Stimulated activated CD4-positive, alpha-beta T cell treated with anti-CD3 and anti-CD28 coated beads, Interleukin-2, amount 100 ng/mL, for 48 hours (primary cell): ENCODE measurements at places on chromosomes 3 and 15.

GRCh38 chr15:75201616-75202250, at the start of gene C15orf39:
Gene C15orf39, plus strand, starts transcription at chr15:75201882. Its CDS starts 4,167 bp downstream, at chr15:75206049.
- DNase-seq, result peak; percentile 62

GRCh38 chr3:40162616-40163015, 146.9 kb upstream of the EIF1B start:
- no peak for DNase-seq

DNA sequence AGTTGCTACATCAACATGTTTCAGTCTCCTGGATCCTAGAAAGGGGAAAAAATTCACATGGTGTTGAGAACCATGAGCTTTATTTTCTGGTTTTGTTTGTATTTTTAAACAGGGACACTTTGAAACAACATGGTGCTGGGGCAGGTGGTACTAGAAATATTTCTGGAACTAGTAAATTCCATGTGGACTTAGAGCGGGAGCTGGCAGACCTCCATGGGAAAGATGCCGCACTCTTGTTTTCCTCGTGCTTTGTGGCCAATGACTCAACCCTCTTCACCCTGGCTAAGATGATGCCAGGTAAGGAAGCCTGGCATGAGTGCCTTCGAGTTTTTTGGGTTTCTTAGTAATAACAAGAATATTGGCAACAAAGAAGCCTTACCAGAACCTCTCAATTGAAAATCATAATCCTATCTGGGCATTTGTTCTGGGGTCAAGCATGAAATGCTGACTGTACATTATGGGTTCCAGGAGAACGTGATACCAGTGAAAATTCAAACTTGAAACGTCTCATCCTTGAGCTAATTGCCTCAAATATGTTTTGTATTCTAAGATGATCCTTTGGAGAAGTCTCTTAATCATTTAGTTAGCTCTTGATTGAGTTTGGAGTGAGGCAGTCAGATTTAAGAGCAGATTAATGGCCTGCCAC, 7.9 kb downstream of the ALAS1 start:
- no peak for DNase-seq

DNA sequence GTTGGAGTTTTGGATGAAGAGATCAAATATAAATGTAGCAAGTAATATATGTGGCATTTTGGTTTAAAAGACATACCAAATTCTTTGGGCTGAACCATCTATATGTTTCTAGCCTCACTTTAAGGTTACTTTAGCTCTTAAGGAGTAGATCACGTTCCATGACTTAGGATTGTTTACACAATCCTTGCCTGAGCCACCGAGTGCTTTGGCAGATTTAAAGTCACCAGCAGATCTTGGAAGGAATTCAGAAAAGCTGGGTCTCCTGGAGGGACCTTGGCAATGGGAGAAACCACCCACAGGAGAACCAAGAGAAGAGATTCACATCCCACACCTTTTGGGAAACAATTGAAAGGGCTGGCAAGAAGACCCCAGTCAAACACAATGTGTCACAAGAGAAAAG, 54.5 kb downstream of the TM4SF18 start:
- DNase-seq, result no peak

DNA sequence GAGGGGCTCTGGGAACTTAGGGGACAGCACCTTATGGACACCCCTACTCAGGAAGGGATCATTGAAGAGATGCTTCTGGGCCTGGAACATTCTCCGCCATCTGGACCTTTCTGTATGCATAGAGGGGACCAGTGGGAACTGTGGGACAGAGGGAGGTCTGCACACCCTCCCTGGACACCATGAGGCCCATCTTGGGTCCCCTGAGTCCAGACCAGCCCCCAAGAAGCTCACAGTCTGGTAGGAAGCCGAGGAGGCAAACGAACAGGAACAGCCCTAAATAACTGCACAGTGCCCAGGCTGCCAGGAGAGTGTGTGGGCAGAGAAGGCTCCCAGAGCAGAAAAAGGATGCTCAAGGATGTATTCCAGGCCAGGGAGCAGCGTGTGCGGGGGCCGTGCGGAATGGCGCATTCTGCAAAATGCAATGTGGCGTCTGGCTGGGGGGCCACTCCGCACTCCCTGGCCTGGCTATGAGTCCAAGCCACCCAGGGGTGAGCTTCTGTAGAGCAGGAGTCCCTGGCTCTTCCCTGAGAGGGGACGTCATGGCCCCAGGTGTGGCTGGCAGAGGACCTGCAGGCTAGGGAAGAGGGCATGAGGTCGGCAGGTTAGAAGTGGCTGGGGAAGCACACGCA, 24.5 kb upstream of the KLF13 start:
- no peak for DNase-seq

DNA sequence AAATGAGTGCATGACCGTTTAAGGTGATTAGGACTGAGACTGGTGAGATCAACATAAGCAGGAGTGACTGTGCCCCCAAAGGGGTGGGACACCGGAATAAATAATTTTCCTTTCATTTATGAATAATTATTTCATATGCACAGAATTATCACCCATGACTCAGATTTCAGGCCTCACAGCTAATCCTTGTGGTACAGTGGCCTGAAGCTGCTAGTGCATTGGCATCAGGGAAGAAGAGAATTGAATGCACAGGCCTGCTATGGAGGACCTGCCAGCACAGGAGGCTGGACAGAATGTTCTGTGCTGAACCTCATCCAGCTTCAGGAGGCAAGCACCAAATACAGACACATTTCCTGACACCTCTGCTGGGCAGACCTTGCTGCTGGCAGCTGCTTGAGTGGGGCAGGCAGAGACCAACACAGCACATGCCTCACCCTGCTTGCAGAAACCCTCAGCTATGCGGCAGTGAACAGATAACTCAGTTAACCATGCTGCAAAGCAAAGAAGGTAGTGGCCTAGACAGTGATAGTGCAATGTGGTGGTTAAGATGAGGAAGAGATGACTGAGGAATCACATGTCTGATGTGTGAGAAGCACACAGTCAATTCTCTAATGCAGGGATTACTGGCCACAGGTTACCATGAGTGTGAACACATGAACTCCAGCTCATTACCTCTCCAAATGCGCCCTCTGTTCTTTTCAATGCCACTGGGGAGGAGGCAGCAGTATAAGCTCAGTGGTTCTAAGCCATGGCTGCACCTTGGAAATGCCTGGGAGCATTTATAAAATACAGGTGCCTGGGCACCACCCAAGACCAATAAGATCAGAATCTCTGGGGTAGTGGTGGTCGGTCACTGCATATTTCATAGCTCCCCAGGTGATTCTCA, 68.1 kb upstream of the SCN5A start:
- no peak for DNase-seq

GRCh38 chr3:147373301-147373700, 33.0 kb downstream of the ZIC4 start:
- DNase-seq, result no peak

GRCh38 chr3:134277066-134277660, 26.5 kb upstream of the RYK start:
- no peak for DNase-seq

- no peak for DNase-seq
Observed at GRCh38 chr3:109853077-109853731, 515.9 kb upstream of the DPPA4 start.

GRCh38 chr3:43707266-43707665, 16.5 kb downstream of the ABHD5 start:
- DNase-seq, result no peak

DNA sequence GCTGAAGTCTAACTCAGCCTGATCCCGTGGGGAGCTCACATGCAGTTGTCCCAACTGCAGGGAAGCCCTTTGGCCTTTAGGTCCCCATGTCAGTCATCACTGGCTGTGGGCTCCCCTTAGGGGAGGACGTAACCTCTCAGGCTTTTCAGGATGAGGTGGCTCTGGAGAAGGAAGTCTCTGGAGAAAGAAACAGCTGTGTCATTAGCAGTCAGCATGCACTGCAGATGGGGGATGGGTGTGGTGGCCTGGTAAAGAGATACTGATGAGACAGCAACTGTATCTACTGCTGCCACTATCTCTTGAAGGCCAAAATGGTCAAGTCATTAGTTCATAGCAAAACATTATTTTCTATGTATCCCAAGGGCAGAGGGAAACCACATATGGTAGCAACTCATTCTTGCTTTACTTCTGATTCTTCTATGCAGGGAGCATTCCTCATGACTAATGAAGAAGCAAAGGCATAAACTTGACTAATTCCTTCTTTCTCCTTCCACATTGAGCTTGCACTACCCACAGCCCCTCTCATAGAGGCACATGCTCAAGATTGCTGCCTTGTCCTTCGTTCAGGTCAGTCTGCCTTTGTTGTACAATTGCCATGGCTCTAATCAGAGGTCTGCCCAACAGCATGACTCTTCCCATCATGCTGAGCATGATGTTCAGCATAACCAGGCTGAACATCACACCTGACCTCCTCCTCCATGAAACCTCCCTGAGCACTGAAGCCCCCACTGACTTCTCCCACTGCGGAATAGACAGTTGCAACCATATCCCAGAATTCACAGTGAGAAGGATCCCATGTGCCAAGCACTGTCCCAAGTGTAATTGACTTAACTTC, 47.8 kb upstream of the TMEM158 start:
- DNase-seq, result no peak

- DNase-seq, result no peak
Observed at GRCh38 chr3:185715091-185715490, 109.8 kb downstream of the IGF2BP2 start.

DNA sequence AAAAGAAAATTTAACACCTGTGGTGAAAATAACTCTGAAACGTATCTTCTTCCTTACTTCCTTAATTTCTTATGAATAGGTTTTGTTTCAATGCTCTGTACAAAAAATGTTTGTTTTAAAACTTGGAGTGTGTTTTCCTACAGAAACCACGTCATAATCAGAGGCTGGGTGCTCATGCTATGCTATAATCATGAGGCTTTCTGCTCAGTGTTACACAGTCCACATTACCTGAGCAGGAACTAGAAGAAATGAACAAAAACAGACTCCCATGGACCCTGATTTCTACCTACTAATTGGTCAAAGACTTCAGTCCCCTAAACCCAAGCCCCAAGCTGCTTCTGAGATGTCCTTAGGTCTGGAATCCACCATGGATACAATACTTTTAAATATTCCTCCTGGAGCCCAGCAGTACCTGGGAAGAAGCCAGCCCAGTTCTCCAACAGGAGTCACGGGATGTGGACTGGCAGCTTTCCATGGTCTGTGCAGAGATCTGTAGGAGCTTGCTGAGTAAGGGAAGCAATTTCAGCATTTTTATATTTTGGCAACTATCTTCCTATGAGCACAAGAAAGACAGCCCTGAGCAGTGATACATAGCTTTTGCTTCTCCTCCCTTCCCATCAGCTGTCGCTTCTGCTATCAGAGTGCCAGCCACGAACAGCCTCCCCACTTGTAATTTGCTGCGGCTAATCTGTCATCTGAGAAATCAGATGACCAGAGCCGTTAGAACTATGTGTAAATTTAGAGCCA, 65.6 kb downstream of the WDR72 start:
- no peak for DNase-seq

DNA sequence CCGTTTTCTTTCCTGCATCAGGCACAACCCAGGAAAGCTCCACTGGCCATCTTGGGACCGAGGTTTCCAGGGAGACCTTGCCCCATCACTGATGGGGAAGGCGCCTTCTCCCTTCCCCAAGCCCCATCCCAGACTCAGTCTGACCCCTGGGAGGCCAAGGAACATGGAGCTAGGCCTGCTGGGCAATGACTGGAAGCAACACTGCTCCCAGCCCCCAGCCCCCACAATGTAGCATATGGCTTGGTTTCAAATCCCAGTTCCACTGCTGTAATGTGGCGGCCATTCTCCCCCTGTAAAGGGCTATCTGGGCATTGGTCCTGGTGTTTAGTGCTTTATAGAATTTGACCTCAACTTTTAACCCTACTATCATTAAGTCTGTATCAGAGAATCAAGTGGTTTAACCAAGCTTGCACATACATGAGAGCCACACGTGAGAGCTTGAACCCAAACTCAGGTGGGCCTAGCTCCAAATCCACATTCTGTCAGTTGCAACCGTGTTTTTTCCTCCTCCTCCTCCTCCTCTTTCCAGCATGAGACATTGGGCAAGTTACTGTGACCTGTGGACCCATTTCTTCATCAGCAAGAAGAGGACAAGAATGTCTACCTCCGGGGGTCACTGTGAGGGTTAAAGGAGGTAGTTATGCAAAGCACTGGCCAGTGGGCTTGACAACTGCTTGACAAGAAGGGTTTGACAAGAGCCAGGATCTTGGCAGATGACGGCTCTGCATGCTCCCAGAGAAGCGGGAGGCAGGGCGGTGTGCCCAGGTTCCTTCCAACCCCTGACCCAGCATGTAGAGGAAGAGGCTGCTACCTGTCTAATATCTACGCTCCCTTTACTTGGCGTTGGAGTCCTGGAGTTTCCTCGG, 37.4 kb downstream of the KLHL25 start:
- DNase-seq, result no peak

GRCh38 chr3:97994328-97994945, 22.2 kb upstream of the RIOX2 start:
- DNase-seq, result no peak

DNA sequence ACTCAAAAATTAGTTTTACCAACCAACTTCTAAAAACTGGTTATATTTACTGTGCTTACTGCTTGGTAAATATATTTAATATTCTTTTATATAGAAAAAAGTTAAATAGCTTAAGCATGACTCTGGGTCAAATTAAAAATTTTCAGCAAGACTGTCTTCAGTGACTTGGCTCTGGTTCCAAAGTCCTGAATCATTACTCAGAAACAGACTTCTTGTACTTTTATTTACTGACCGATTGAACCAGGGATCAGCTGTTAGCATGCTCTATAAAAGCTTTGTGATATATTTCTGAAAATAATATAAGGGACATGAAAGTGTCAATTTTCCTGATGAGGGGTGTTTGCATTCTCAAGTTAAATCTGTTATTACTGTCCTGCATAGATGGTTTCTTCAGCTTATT, 164.3 kb downstream of the MCTP2 start:
- DNase-seq, result no peak

DNA sequence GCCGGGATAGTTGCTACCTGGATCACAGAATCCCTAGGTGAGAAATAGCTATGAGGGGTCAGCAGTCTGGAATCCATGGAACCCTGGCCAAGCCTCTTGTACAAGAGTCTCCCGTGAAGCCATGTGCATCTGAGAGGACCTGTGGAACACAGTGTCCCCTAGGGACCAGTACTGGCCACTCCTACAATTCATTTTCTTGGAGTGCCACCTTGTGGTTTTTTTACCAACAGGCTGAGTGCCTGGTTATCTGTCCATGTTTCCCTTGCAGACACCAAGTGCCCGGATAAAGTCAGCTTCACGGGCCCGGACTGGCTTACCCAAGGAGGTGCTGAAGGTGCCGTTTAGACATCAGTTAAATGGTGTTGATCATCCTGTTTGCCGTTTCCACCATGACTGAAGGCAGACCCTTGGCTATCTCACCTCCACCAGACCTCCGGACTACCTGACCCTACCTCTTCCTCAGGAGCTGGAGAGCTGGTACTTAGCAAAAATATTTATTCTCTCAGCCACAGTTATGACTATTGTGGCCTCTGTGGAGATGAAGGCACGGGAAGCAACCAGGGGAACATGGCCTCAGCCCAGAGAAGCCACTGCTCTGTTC, 93.9 kb downstream of the RBPMS2 start:
- DNase-seq, result no peak
